Sigmoid colon (tissue), 7 donors: ENCODE measurements at places on chromosomes 13 and 19. TPM values are rescaled to one million over a fixed set of nuclear protein-coding genes. Genes with fewer than 3 reads are reported as not detected.

GRCh38 chr13:77033717-77034302 lies 6.9 kb upstream of the FBXL3 start:
- no peak overlapping the region for H3K4me3 ChIP-seq
- H3K4me1 ChIP-seq, result no peaks in the 10 kb centered on the region
- no peaks in the 10 kb centered on the region for H3K27me3 ChIP-seq
- no peak for DNase-seq
- no peak overlapping the region for H3K27ac ChIP-seq

- peaks cover 17% of the 10 kb centered on the region for H3K27me3 ChIP-seq
- DNase-seq, result no peak
- H3K36me3 ChIP-seq, result no peaks in the 10 kb centered on the region
- H3K4me3 ChIP-seq, result no peak overlapping the region
Observed at GRCh38 chr19:17681505-17682125, 6.5 kb downstream of the UNC13A start.

ZNF208 gene
- not detected for polyA plus RNA-seq

- H3K4me1 ChIP-seq, result no peaks in the 10 kb centered on the region
- peaks cover 20% of the 10 kb centered on the region for H3K27me3 ChIP-seq
- no peak overlapping the region for H3K27ac ChIP-seq
- H3K36me3 ChIP-seq, result no peaks in the 10 kb centered on the region
Observed at GRCh38 chr19:1045247-1045603, 5.3 kb downstream of the ABCA7 start.
